ENCODE measurements at places on chromosomes 11 and 22.

DNA sequence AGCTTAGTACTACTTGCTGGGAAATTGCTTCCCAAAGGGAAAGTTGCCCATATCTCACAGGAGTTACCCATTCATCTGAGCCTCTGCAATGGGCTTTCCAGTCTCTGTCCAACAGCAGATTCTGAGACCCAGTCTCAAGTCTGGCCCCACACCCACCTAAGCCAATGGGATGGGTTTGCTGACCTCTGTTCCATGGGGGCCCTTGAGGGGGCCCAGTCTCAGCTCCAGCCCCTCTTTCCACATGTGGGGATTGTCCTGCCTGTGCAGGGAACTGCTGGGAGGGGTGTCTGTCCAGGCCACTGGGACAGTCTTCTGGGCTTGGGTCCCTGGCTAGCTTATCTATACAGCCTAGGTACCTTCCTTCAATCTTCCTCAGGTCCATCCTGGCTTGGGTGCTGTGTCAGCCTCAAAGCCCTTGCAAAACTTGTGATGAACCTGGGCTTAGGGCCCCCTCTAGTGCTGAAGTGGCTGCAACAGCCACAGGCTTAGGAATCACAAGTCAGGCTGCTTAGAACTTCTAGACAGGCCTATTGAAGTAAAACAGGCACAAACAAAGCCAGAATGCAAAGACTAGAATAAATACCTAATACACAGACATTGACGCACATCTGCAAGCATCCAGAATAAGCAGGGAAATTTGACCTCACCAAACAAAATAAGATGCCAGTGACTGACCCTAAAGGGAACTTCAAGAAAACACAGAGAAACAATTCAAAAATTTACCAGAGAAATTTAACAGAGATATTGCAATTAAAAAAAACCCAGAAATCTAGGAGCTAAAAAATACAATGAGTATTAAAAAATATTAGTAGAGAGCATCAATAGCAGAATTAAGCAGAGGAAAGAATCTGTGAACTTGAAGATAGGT lies 11.7 kb upstream of the PATL1 start:
- peak; percentile 75 for DNase-seq

- no peak for DNase-seq
These were observed 12.5 kb downstream of the CHID1 start for GRCh38 chr11:898143-898511.

DNA sequence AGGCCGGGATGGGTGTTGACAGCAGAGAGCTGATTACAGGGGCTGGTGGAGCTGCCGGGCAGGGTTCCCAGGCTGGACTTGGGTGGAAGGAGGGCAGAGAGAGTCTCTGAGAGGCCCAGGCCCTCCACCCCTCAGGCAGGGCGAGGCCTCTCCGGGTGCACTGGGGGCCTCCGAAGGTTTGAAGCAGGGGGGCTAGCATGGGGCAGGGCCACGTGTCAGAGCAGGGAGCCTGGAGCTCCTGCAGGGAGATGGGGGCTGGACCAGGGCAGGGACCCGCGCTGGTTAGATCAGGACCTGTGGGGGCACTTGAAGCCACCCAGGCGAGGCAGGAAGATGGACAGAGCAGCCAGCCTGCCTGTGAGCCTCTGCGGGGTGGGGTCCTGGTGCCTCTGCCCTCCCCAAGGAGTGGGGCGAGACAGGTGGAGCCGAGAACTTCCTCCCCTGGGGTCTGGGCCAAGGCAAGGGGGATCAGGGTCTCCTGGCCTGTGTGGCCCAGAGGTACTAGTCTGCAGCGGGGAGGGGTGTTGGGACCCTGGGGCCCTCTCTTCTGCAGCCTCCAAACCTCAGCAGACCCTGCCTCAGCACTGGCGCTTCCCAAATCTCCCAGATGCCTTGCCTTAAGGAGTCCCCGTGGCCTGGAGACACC lies 911 bp downstream of the PANX2 start:
- DNase-seq, result no peak

- DNase-seq, result peak; percentile 73
These were observed 3.3 kb downstream of the TSPAN4 start for GRCh38 chr11:845872-846495.

GRCh38 chr11:121887569-121887968 lies 228.4 kb downstream of the BLID start:
- DNase-seq, result no peak

GRCh38 chr11:18699269-18699596 lies 654 bp downstream of the TMEM86A start:
- no peak for DNase-seq

- no peak for DNase-seq
These were observed 303.4 kb downstream of the SHANK2 start for GRCh38 chr11:70948855-70949531.

- DNase-seq, result no peak
These were observed 7.8 kb upstream of the RANBP1 start for GRCh38 chr22:20107951-20108756.

DNA sequence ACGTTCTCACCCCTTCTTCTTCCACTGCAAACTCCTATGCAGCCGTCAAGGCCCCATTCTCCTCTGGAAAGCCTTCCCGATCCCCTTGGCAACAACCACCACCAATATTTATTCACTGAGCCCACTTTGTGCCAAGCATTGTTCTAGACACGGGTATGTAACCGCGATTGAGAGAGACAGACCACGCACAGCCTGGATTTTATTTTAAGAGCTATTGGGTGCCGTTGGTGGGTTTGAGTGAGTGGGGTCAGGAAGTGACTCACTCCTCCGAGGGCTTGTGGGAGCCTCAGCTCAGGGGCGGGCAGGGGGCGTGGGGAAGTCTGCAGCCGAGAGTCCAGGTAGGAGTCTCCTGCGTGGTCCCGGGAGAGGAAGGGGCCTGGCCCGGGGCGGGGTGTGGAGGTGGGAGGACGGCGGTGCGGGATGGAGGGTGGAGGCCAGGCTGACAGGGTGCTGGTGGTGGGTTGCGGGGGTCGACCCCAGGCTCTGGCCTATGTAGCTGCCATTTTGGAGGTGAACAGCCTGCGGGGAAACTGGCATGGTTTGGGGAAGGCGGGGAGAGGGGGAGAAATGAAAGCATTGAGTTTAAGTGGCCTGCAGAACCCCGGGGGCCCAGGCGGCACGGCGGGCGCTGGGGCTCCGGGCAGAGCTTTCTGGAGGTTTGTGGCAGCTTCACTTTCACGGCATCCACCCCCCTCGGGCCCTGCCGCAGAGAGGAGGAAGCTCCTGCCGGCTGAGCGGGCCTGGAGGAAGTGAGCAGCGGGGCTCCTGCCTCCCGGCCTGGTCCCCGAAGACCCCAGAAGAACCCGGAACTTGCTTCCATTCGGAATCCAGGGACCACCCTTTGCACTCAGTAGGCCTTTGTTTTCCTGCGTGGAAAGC lies 547 bp downstream of the PARVG start:
- DNase-seq, result no peak

DNA sequence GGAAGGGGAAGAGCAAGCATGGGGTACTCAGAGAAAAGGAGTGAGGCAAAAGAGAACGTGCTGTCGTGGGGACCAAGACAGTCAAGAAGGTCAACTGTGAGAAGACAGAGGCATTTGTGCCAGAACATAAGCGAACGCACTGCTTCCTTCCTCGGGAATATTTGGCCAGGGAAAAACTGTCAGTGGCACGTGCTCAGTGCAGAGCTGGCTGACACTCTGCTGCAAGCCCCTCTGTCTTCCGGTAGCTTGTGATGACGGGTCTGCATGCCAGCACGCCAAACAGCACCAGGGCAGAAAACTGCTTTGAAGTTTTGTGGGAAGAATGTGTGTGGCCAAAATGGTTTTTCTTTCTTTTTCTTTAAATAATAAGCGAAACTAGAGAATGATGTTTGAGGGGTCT lies 60.6 kb downstream of the SMCO4 start:
- DNase-seq, result no peak

- no peak for DNase-seq
These were observed 16.0 kb downstream of the RRP8 start for GRCh38 chr11:6587360-6587953.

GRCh38 chr11:69718147-69718546 lies 14.3 kb upstream of the FGF19 start:
- no peak for DNase-seq

DNA sequence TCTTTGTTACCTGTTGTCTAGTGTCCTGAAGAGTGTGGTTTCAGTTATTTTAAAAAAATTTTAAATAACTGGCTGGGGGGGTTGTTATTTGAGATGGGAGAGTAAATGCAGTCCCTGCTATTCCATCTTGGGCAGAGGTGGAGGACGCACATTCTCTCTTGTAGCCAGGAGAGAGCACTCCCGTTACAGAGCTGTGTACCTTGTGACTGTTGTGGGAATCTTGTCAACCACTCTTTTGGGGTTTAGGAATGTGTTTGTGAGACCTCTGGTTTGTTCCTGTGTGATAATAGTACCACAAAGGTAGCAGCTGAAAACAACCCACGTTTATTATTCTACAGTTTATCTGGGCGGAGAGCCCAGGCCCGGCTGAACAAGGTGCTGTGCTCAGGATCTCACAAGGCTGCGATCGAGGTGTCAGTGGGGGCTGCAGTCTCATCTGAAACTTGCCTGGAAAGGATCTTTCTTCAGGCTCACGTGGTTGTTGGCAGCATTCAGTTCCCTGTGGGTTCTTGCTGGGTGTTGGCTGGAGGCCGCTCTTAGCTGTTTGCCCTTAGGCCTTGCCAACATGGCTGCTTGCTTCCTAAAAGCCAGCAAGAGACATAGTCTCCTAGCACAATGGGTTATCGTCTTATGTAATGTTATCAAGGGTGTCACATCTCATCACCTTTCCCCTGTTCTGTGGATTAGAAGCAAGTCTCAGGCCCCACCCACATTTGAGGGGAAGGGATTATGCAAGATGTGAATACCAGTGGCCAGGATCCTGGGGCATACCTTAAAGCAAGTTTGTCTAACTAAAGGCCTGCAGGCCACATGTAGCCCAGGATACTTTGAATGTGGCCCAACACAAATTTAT lies 20.6 kb downstream of the IGHMBP2 start:
- DNase-seq, result no peak

DNA sequence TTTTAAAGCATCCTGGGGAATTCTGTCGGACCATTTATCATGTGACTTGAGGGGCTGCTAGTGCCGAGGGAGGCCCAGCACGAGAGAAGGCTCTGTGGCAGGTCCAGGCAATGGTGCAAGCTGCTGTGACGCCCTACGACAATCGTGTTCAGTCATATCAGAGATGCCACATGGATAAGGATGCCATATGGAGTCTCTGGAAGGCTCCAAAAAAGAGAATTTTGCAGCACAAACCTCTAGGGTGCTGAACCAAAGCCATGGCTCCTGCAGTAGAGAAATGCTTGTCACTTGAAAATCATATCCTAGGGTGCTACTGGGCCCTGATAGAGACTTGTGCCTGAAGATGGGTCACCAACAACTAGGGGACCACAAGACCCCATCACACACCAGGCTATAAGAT lies 6.7 kb upstream of the CD6 start:
- DNase-seq, result no peak

DNA sequence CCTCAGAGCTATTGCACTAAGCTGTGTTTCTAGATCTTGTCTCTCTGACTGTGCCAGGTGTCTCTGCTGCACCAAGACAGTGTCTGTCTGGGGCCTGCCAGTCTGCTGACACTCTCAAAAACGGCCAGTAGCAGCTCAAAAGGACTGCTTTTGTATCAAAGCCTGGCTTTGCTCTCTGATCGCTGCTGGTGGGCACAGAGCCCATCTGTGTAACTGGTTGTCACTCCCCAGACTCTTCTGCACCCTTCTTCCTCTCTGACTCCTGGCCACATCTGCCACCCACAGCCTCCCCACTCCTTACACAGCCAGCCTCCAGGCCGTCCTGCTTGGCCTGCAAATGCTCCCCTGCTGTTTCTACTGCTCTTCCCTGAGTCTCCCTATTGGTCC lies 26.5 kb downstream of the MED15 start:
- DNase-seq, result no peak

DNA sequence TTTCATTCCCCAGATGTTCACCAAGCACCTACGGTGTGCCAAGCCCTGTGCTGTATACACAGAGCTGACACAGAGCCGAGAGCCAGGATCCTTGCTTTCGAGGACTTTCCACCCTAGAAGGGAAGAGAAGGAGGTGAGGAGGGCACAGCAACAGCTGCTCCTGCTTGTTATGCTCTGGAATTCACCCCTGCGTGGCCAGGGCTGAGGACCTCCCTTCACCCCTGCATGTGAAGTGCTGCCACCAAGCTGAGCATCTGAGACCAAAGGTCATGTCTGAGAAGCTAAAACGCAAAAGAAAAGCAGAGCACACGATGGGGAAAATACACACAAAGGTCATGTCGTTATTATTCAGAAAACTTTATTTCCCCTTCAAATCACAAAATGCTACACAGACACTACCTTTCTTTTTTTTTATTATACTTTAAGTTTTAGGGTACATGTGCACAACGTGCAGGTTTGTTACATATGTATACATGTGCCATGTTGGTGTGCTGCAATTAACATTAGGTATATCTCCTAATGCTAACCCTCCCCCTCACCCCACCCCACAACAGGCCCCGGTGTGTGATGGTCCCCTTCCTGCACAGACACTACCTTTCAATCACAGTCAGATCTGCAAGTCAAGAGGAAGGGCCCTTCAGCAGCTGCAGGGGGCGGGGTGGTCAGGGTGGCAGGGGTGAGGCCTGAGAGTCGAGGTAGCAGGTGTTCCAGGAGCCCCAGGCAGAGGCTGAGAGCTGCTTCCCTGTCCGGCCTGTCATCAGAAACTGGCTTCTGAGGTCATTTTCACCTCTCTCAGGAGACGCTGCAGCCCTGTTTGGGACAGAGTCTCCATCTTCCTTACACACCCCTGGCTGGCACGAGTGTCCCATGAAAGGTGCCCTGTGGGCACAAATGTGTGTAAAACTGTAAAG lies 40.1 kb upstream of the PRR5 start:
- DNase-seq, result no peak

DNA sequence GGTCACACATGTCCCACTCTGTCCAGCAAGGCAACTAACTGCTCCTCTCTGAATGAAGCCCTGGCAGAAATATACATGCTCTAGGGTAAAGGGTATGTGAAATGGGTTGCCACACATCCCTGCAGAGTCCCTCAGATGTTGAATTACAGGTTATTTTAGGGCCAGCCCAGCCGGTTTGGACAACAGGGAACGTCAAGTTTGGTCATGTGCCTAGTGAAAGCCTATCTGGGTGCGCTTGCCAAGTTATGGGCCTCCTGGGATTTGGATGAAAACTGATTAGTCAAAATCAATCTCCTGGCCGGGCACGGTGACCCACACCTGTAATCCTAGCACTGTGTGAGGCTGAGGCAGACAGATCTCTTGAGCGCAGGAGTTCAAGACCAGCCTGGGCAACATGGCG lies 10.4 kb downstream of the AP1B1 start:
- DNase-seq, result no peak

DNA sequence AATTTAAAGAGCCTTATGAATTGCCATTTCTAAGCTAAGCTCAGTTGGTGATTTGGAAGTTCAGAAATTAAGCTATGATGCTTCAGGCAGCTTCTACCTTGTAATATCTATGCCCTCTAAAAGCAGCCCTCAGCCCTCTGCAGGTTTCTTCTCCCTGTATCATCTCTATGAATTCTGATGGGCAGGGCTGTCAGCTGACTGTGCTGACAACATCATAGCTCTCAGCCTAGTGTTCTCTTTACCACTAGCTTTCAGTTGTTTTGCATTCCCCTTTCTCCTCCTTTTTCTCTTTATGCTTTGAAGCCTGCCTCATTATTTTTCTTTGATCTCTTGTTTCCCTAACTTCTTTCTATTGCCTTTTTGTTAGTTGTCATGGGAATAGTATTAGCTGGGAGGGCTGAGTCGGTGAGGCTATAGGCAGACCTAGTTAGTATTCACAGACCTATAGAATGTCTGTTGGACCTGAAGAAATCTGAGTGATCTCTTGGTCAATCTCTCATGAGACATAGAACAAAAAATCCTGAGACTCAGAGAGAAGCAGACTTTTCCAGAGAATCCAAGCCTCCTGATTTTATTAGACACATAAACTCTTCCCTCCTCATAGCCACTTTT lies 535.4 kb downstream of the RAB38 start:
- no peak for DNase-seq

Data from right hindlimb (tissue), 1 donor.